Erythroblast (primary cell): ENCODE measurements at places on chromosomes 4 and X.

GRCh38 chrX:47321386-47321785 lies 49.0 kb upstream of the ZNF157 start:
- no peak for DNase-seq

DNA sequence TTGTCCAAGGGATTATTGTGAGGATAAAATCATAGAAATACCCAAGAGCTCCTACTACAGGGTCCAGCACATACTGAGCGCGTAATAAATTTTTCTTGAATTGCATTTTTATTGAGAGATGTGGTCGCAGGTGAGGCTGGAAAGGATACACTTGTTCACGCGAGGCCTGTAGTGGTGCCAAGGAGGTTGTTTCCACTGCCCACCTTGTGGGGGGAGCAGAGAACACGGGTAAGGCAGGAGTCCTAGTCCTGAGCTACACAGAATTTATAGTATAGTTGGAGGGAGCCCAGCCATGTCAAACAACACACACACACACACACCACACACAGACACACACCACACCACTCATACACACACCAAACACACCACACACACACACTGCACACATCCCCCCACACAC lies 31.8 kb upstream of the CYP4V2 start:
- DNase-seq: no peak

- DNase-seq: no peak
Measured at GRCh38 chr4:167930166-167930565, 162.2 kb upstream of the ANXA10 start.

DNA sequence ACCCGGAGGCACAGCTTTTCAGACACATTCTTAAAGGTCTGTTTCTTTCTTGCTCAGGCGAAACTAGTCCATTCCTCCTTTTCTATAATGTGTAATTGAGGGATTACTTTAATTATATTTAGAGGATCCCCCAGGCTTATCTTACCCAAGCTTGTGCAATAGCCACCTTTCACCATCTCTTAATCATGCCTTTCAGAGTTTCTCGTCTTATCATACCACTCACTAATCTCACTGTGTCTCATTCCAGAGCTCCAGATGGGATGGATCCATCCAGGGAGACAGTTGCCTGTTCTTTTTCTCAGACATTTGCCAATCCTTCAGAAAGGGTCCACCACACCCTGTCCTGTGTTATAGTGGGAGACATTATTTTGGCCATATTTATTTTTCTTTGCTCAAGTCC lies 12.5 kb downstream of the SPARCL1 start:
- DNase-seq: no peak

DNA sequence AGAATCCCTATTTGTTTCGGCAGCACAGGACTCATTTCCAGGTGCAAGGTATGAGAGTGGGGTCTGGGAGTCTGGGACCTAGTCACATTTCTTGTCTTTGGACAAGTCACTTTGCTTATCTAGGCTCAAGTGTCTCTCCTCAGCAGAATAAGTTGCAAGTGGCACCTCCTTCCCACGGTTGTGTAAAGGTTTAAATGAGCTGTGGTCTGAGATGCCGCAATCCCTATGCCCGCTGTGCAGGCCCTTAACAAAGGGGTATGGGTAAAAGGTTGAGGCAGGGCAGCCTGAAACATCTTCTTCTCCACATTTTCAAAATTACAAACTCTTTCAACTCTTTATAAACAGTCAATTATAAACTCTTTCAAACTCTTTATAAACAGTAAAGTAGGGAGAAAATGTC lies 93.7 kb downstream of the RTL5 start:
- no peak for DNase-seq

GRCh38 chr4:47814618-47815295 lies 23.1 kb downstream of the CORIN start:
- no peak for DNase-seq

DNA sequence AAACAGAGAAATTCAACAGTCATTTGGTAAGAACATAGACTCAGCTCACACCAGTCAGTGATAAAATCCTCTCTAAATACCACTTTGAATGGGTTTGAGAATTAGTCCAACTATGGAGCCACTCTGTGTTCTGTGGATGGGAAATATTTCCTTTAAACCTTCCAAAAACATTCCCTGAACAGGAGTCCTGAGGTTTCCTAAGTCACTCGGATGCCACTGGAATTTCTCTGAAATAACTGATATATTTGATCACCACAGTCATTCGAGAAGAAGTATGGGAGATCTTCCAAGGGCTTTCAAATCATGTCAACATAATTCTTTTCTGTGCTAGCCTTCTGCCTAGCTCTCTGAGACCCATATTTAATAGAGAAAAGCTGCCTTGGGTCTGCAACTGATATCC lies 958.6 kb downstream of the STIM2 start:
- DNase-seq: no peak

DNA sequence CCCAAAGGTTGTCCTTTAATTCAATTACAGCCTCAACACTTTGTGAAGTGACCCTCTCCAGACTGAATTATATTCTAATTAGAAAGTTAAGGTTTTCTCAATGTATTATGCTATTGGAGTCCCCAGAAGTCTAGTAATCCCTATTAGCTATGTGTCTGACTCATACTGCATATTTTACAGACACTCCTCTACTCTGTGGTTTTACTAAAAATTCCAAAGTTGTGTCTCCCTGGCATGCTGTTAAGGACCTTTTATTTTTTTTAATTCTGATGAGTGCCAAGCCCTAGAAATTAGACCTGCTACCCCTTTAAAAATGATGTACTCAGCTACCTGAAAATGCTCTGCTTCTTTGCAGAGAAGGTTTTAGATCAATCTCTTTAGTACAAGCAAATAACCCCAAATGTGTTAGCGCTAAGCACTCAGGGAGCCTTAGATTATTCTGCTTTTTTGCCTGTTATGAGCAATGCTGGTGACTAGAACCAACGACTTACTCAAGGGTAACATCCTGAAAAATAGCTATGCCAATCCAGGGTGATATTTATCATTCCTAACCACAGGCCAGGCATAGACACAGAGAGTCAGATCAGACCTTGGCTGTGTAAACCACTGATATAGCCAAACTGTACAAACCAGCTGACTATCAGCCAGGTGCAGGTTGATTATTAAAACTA lies 26.1 kb upstream of the CXCL13 start:
- no peak for DNase-seq

DNA sequence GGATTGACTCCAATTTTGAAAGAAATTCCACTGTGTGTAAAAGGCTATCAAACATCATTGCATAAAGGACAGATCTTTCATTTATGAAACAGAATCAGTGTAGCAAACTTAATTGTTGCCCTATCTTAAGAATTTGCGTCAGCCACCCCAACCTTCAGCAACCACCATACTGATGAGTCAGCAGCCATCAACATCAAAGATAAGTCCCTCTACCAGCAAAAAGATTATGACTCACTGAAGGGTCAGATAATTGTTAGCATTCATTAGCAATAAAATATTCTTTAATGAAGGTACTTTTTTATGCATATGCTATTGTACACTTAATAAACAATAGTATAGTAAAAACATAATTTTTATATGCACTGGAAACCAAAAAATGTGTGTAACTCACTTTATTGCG lies 15.8 kb upstream of the GRSF1 start:
- DNase-seq: peak; percentile 77

- no peak for DNase-seq
Measured at GRCh38 chr4:69800599-69800998, 40.2 kb upstream of the SULT1B1 start.

DNA sequence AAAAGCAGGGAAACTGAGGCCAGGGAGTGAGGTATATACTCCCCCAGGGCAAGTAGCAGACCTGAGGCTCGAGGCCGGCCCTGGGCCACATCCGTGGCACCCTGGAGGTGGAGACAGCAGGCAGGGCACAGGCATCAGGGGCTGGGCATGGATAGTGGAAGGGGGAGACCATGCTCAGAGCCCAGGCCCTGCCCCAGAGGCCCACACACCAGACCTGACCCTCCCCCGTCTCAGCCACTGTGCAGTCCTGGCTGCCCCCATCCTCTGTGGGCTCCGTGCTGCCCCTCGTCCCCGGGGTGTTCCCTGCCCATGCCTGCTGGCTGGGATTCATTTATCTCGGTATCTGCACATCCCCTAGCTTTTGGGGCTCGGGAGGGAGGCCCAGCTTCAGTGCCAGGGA lies 103.1 kb upstream of the NKX1-1 start:
- no peak for DNase-seq

DNA sequence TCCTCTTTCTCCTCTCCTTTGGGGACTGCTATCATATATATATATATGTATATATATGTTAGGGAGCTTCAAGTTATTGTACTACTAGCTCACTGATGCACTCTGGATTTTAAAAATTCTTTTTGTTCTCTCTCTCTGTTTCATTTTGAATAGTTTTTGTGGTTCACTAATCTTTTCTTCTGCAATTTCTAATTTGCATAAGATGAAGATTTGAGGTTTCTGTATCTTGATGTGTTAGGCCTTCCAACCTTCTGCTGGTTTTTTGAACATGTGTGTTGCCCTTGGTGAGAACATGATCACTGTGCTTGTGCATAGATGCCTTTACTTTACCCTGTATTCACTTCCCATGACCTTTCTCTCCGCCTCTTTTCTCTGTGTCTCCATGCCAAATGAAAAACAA lies 7.8 kb upstream of the ZNF718 start:
- no peak for DNase-seq

DNA sequence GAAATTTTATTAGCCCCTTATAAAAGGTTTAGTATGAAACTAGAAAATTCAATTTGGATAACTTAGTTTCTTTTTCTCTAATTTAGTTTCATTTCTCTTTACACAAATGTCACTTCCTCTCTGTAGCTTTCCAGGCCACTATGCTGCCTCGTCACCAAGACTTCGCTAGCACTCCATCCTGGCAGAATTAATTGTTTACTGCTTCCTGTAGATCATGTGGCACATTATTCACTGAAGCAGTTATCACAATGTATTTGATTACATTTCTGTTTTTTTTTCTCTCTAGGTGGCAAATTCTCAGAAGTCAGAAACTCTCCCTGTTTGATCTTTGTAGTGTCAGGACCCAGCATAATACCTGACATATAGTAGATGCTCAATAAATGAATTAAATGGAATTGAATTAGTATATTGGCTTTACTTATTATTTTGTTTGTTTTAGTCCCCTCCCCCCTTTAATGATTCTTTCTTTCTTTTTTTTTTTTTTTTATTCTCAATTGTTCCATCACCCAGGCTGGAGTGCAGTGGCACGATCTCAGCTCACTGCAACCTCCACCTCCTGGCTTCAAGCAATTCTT lies 9.3 kb upstream of the SAT1 start:
- no peak for DNase-seq

DNA sequence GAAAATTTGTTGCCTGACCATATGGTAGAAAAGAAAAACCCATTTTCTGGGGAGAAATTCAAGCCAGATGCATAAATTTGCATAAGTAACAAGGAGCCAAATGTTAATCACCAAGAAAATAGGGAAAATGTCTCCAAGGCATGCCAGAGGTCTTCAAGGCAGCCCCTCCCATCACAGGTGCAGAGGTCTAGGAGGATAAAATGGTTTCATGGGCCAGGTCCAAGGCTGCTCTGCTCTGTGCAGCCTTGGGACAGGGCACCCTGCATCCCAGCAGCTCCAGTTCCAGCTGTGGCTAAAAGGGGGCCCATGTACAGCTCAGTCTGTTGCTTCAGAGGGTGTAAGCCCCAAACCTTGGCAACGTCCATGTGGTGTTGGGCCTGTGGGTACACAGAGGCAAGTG lies 200.0 kb downstream of the LARP7 start:
- no peak for DNase-seq

DNA sequence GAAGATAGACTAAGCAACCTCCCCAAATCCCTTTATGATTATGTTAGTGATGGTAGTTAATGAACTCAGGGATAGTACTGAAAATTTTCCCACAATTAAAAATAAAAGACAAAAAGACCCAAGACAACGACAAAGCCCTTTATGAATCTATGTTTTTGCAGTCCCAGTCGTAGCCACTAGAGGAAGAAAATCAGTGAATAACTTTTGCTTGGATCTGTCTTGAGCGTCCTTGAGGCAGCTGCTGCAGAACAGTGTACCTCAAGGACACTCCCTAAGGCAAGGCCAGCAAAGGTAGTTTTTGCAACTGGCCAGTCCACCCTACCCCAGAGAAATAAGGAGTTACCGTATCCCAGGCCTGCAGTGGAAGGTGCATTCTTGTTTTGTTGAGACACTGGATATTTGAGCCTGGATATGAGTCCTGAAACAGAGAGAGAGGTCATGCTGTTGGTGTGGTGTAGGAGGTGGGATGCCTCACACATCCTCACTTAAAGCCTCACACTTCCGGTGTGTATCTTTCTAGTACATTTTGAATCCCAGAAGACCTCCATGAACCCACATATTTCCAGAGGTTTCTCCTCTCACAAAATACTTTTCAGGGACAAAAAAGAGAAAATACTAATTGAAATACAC lies 8.7 kb upstream of the TIMM8A start:
- DNase-seq: peak; percentile 35

GRCh38 chrX:74286950-74287740 lies 16.8 kb upstream of the ZCCHC13 start:
- DNase-seq: peak; percentile 3

DNA sequence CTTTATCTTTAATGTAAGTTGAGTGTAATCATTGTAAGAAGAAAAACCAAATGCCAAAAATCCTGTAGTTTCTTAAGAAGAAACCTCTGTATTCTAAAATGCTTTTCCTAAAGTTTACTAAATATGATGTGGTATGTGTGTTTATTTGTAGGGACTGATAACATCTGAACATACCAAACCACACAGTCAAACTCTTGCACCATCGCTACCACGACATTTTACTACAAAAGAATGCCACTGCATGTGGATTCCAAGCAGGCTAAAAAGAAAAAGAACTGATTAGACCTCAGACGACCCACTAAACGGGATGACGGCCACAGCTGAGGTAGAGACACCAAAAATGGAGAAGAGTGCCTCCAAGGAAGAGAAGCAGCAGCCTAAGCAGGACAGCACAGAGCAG lies 46.1 kb downstream of the LAS1L start:
- DNase-seq: no peak

DNA sequence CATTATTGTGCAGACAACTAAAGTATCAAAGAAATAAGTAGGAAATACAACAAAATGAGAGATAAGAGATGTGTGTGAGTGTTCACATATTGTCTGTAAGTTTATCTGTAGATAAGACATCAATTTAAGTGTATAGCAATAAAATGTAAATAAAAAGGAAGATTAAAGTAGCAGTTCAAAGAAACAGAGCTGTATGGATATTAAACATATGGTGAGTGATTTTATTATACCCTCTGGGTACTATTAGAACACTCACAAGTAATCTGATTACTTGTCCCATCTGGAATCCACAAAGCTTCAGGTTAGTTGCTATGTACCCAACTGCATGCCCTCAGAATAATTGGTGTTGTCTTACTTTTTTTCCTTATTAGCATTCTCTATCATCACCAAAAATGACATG lies 747.9 kb upstream of the ADGRL3 start:
- DNase-seq: no peak

- DNase-seq: no peak
Measured at GRCh38 chr4:184889666-184890335, 64.0 kb upstream of the ACSL1 start.

- DNase-seq: no peak
Measured at GRCh38 chrX:107658660-107659059, 30.4 kb downstream of the PRPS1 start.

DNA sequence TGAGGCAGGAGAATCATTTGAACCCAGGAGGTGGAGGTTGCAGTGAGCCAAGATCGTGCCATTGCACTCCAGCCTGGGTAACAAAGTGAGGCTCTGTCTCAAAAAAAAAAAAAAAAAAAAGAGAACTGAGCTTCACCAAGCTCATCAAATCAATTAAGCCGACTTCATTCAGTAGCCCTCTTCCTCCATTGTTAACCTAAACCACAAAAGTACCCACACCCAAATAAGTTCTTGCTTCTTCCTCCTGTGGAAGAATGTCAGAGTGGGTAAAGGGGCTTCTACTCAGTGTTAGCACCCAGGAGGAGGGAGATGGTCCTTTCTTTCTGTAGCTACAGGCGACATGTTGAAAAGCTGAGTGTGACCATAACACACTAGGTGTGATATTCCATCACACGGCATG lies 58.6 kb upstream of the CHRNA9 start:
- DNase-seq: no peak
